ENCODE measurements at places on chromosomes 16 and 17. TPM values are rescaled to one million over a fixed set of nuclear protein-coding genes. Genes with fewer than 3 reads are reported as not detected.

DNA sequence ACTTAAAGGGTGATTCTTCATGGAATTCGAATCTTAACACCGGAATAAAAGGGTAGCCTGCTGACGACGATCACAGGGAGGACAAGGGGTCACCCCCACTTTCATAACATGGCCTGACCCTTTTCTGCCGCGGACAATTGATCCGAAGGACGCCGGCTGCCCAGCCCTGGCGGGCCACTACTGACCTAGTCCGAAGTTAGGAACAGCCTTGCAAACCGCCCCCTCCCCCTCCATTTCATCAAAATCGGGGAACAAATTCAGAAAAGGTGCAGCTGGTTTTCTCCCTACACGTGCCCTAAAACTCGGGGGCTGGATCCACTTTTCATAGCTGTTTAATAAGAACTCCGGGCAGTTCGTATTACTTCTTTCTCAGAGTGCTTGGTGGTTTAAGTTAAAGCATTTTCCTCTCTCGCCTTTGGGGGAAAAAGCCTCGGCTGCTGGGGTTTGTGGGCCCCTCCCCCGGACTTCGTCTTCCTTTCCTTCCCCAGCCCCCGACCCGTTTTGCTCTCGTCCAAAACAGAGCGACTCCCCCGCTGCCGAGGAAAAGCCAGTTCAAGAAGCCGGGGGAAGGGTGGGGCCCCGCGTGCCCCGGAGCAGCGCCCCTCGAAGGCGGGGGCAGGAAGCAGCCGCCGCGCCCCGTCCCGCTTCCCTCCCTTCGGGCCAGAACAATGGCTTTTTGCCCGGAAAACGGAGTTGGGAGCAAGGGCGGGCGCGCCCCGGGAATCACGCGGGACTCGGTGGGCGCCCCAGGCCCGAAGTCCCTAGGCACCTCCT, 641 bp upstream of the CBX2 start:
- peaks cover 18% of the 10 kb centered on the region for H3K4me1 ChIP-seq
- no peak for DNase-seq

DNA sequence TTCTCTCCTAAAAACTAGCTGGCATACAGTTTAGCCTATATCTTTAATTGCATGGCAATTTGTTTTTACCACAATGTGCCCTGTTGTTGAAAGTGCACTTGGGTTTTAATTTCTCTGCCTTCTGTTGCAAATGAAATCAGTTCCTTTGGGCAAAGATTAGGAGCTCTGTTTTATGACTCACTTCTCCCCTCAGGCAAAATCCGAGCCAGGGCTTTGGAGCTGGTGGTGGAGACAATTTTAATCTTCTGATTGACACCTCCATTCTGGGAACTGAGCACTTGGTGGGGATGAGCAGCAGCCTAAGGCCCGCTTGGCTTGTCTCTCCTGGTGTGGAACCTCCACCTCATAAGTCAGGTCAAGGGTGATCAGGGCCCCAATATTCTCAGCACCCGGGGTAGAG, 13.3 kb upstream of the MYH8 start:
- no peaks in the 10 kb centered on the region for H3K4me1 ChIP-seq
- no peak overlapping the region for H3K27ac ChIP-seq
- H3K27me3 ChIP-seq, result peaks cover 9% of the 10 kb centered on the region

DNA sequence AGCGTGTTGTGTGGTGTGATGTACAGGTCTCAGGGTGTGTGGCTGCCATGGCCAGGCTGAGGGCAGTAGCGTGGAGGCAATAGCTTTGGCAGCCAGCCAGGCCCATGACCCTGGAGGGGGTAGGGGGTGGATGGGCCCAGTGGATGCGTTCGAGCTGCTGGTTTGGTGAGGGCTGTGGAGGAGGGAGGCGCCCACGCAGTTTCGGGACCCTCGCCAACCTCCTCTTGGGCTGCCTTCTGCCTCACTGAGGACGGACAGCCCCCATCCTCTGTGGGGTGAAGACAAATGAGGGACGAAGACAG, 238.6 kb upstream of the GSE1 start:
- H3K36me3 ChIP-seq, result no peaks in the 10 kb centered on the region
- H3K4me3 ChIP-seq, result no peak overlapping the region
- DNase-seq, result no peak

- no peaks in the 10 kb centered on the region for H3K36me3 ChIP-seq
- no peak overlapping the region for H3K4me3 ChIP-seq
- no peak overlapping the region for H3K27ac ChIP-seq
- H3K4me1 ChIP-seq, result peaks cover 44% of the 10 kb centered on the region
These were observed 171.6 kb upstream of the TNRC6C start for GRCh38 chr17:77786740-77787505.

DNA sequence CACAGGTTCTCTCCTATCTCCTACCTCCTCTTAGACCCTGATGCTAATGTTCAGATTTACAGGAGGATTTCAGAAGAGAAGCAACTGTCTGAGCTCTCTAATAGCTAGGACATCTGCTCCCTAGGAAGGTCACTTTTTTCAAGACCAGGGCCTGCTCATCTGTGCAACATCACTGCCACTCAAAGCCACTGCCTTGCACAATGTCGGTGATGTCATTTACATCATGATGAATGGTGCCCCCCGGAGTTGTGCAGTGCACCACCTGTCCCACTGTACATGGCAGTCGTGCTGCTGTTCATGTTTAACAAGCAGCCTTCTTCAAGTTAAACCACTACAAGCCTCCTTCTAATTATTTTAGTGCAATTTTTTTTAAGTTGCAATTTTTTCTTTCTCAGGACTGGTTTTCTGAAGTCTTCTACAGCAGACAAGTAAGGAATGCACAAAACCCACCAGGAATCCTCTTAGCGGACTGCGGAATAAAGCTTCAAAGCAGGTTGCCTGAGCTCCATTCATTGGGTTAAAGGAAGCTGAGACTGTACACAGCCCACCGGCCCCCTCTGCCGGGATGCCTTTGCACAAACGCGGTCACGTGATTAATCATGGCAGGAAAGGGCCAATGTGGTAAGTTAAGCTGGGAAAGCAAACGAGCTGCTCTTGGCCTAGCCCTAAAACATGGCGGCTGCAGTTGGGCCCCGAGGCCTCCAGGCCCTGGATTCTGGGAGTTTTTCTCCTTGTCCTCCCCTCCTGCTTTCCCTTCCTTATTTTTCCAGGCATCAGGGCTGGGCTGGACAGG, 74.1 kb downstream of the MYH11 start:
- no peaks in the 10 kb centered on the region for H3K27me3 ChIP-seq
- no peak overlapping the region for H3K27ac ChIP-seq
- no peaks in the 10 kb centered on the region for H3K36me3 ChIP-seq

DNA sequence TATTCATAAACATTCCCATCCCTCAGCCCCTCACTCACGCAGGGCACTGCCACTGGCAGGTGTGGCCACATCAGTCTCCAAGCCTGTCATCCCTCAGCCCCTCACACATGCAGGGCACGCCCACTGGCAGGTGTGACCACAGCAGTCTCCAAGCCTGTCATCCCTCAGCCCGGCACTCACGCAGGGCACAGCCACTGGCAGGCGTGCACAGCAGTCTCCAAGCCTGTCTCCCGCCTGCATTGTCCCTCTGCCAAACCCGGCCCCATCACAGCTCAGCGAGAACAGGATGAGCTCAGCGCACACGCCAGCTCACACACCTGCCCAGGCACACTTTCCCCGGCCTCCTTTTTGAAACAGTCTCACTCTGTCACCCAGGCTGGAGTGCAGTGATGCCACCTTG, 11.4 kb upstream of the KREMEN2 start:
- H3K4me3 ChIP-seq, result no peak overlapping the region
- H3K27ac ChIP-seq, result no peak overlapping the region
- peaks cover 6% of the 10 kb centered on the region for H3K27me3 ChIP-seq
- no peaks in the 10 kb centered on the region for H3K36me3 ChIP-seq
- no peak for DNase-seq
- peaks cover 7% of the 10 kb centered on the region for H3K4me1 ChIP-seq

DNA sequence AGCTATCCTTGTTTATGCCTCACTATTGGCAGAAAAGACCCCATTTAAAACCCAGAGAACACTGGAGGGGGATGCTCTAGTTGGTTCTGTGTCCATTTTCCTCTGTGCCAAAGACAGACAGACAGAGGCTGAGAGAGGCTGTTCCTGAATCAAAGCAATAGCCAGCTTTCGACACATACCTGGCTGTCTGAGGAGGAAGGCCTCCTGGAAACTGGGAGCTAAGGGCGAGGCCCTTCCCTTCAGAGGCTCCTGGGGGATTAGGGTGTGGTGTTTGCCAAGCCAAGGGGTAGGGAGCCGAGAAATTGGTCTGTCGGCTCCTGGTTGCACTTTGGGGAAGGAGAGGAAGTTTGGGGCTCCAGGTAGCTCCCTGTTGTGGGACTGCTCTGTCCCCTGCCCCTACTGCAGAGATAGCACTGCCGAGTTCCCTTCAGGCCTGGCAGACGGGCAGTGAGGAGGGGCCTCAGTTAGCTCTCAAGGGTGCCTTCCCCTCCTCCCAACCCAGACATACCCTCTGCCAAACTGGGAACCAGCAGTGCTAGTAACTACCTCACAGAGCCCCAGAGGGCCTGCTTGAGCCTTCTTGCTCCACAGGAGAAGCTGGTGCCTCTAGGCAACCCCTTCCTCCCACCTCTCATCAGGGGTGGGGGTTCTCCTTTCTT, 56.1 kb downstream of the IGF2BP1 start:
- no peak overlapping the region for H3K4me3 ChIP-seq
- H3K27ac ChIP-seq, result no peak overlapping the region
- H3K36me3 ChIP-seq, result no peaks in the 10 kb centered on the region
- H3K27me3 ChIP-seq, result no peaks in the 10 kb centered on the region
- H3K4me1 ChIP-seq, result no peaks in the 10 kb centered on the region
- DNase-seq, result no peak

DNA sequence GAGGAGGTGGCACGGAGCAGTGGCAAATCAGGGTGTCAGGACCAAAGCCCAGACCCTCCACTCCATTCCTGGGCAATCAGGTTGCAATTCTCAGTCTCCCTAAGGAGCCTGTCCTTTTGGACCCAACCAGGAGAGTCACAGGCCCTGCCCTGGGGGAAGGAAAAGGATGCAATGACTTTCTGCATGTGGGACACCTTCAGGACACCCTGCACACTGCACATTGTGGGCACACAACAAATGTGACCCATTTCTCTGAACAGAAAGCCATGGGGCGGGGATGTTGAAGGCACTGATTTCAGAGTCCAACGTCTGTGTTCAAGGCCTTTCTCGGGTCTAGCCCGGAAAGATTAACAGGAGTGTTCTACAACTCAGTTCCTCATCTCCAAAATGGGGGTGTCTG, 286.2 kb upstream of the FOXF1 start:
- H3K27me3 ChIP-seq, result no peaks in the 10 kb centered on the region
- H3K4me1 ChIP-seq, result no peaks in the 10 kb centered on the region
- H3K4me3 ChIP-seq, result no peak overlapping the region
- no peaks in the 10 kb centered on the region for H3K36me3 ChIP-seq
- DNase-seq, result no peak

DNA sequence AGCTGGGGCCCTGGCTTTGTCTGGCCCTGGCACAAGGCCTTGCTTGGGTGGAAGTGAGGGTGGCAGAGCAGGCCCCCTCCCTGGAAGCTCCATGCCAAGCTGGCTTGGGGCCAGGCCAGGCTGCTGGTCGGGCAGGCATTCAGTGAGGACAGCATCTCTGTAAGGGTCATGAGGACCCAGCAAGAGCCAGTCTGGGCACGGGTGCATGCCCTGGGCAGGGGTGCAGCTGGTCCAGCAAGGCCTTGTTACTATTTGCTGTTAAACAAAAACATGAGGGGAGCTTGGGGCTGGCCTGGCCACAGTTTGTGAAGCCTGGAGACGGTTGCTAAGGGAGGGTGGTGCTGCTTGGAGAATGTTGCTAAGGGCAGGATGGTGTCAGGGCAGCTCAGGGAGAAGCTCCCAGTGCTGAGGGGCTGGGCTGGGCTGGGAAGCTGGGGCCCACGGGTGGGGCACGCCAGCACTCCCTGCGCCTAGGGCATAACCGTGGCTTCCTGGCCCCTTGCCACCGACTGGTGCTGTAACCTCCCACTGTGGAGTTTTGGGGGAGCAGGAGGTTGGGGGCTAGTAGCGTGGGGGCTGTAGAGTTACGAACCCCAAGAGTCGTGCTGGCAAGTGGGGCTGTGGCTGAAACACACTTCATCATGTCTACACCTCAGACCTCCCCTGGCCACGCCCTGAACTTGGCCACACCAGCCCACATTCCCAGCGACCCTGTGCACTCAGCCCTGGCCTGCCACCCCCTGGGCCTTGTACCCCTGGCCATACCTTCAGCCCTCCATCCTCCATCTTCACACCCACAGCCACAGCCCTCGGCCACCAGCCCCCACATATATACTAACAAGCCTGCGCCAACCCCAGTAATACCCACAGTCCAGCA, 1.6 kb downstream of the TPPP3 start:
- DNase-seq, result no peak
- peaks cover 27% of the 10 kb centered on the region for H3K27me3 ChIP-seq
- H3K36me3 ChIP-seq, result no peaks in the 10 kb centered on the region
- no peak overlapping the region for H3K27ac ChIP-seq
- no peak overlapping the region for H3K4me3 ChIP-seq
- H3K4me1 ChIP-seq, result peaks cover 54% of the 10 kb centered on the region

Gene CD79B
- total RNA-seq, result 28.9 TPM

Gene ABCA8
- not detected for total RNA-seq

Gene TBC1D3
- total RNA-seq, result not detected

Gene CDH15
- not detected for total RNA-seq

Gene SAMD14
- total RNA-seq, result 1.1 TPM
